Daoy (cell line): ENCODE measurements at places on chromosomes 3 and 15. TPM values are rescaled to one million over a fixed set of nuclear protein-coding genes. Genes with fewer than 3 reads are reported as not detected.

CPN2 gene
- total RNA-seq: not detected in 2 replicates

MFAP1 gene
- 37.6 and 43.4 TPM in 2 replicates for total RNA-seq

APBA2 gene
- total RNA-seq: 21.5 and 27.5 TPM in 2 replicates

SELENOK gene
- total RNA-seq: 54.8 and 62.3 TPM in 2 replicates

DNA sequence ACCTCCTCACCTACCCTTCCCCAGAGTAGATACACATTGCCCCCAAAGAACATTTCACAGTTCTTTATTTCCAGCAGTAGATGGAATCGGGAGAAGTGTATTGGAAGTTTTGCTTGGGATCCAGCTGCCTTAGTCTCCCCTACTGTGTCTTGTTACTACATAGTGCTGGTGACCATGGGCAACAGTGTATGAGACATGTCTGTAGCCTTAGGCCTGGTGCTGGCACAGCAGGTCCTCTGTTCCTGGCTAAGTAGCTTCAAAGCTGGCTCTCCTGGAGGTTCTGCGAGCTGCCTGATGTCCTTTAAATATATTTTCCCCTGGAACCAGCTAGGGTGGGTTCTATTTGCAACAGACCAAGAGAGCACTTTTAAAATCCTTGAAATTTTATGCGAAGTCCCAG lies 174.7 kb downstream of the THSD4 start:
- no peak for DNase-seq

- DNase-seq: peak; percentile 5
Measured at GRCh38 chr3:174775603-174776002, 83.5 kb upstream of the NAALADL2 start.

GRCh38 chr3:99933971-99934750 lies 116.5 kb downstream of the CMSS1 start:
- DNase-seq: no peak

- peak; percentile 96 for DNase-seq
Measured at GRCh38 chr3:111859061-111859973, at the start of gene PHLDB2. Gene PHLDB2, plus strand, starts transcription at chr3:111859265. Its CDS starts 24,813 bp downstream, at chr3:111884078.

DNA sequence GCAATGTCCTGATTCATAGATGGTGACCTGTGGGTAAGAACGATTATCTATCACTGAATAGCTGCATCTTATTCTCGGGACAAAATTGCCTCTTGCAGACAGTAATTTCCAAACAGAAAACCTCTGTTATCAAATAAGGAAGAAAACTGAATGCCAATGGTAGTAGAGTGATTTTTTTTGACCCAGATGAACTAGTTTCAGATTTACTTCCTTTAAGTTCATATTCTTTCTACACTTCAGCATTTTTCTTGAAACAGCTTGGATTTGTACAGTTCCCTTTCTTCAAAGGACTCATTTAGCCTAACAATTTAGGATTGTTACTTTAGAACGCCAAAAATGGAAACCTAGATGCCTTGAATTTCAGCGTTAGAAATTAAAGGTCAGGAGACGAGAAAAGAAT lies 14.6 kb downstream of the ETV5 start:
- no peak for DNase-seq

GRCh38 chr15:37789397-37789786 lies 145.0 kb upstream of the TMCO5A start:
- DNase-seq: no peak

DNA sequence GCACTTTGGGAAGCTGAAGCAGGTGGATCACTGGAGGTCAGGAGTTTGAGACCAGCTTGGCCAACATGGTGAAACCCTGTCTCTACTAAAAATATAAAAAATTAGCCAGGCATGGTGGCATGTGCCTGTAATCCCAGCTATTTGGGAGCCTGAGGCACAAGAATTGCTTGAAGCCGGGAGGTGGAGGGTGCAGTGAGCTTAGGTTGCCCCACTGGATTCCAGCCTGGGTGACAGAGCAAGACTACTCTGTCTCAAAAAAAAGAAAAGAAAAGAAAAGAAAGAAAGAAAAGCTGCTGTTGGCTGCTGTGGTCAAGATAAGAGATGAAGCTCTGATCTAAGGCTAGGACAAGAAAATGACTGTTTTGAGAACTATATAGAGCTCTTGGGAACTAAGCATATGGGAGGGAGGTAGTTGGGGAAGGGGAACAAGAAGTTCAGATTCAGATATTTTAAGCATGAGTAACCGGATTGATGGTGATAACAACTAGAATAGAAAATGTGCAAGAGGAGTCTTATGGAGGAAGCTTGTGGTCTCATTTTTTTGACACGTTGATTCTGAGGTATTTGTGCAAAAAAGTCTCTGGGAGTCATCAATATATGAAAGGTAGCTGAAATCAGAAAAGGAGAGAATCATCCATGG lies 25.7 kb downstream of the DNAH12 start:
- peak; percentile 21 for DNase-seq
